ENCODE measurements at places on chromosomes 6 and 20. TPM values are rescaled to one million over a fixed set of nuclear protein-coding genes. Genes with fewer than 3 reads are reported as not detected.

Gene GATA5
- polyA plus RNA-seq = 0.45 TPM

Gene LIN28B
- 3.0 TPM for polyA plus RNA-seq

Gene MYL9
- 37.3 TPM for polyA plus RNA-seq

Gene OR2B6
- polyA plus RNA-seq = 0.18 TPM

Gene YTHDF1
- 33.4 TPM for polyA plus RNA-seq

Gene HAO1
- polyA plus RNA-seq = not detected

DNA sequence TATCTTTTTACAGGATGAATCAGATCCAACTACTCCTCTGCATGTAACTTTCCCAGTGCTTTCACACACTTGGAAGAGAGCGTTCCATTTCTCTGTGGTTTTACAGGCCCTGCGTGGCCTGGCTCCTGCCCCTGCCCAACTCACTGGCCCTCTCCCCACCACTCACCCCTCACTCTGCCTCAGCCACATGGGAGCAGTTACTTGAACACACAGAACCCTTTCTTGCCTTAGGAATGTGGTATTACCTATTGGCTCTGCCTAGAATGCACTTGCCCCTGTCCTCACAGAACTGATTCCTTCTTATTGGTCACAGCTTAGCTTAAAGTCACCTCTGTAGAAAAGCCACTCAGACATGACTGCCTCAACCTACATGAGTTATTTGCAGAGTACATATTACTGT lies 108.4 kb downstream of the CRYBG1 start:
- DNase-seq = no peak

DNA sequence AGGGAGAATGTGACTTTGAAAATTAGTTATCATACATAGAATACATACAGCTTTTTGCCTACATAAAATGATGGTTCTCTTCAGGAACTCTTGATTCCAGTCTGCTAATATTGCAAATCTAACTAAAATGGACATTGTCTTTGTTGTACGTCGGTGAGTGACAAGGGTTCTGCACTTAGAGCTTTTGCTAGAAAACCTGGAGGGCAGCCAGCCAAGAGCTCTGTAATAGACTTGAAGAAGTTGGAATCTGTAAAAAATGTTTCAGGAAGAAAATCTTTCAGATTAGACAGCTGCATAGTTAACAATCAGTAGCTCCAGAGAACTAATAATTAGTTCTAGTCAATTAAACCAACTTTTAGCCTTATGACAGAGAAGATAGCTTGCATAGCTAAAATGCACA lies 138.3 kb downstream of the FLRT3 start:
- DNase-seq = no peak

DNA sequence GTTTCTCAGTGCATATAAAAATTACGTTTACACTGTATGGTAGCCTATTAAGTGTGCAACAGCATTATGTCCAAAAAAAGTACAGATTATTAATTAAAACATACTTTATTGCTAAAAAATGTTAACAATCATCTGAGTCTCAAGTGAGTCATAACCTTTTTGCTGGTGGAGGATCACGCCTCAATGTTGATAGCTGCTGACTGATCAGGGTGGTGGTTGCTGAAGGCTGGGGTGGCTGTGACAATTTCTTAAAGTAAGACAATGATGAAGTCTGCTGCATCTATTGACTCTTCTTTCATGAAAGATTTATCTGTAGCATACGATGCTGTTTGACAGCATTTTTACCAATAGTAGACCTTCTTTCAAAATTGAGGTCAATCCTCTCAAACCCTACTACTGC lies 155.1 kb downstream of the BTBD9 start:
- DNase-seq = no peak

GRCh38 chr6:79673947-79674346 lies 42.8 kb downstream of the SH3BGRL2 start:
- no peak for DNase-seq

DNA sequence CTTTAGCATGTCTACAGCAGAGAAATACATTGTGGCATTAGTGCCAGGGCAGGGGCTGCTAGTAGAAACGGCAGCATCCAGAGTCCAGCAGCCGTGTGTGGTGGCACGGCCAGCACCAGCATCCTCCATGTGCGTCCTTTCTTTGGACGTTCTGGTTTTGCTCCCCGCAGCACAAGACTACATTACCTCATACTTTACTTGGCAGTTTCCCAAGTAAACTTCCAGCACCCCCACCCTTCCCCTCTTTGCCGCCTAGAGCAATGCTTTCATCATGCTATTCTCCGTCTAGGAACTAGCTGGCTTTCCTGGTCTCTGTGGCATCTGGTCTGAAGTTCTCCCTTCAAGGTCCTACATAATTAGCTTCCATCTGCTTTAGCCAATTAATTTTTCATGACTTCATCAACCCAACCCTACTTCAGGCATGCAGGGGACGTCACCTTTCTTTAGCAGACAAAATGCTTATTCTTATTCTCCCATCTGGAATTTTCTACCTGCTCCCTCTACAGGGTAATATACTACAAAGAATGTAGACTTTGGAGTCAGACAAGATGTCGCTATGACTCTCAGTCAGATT lies 67.6 kb downstream of the BLOC1S5 start:
- DNase-seq = no peak

DNA sequence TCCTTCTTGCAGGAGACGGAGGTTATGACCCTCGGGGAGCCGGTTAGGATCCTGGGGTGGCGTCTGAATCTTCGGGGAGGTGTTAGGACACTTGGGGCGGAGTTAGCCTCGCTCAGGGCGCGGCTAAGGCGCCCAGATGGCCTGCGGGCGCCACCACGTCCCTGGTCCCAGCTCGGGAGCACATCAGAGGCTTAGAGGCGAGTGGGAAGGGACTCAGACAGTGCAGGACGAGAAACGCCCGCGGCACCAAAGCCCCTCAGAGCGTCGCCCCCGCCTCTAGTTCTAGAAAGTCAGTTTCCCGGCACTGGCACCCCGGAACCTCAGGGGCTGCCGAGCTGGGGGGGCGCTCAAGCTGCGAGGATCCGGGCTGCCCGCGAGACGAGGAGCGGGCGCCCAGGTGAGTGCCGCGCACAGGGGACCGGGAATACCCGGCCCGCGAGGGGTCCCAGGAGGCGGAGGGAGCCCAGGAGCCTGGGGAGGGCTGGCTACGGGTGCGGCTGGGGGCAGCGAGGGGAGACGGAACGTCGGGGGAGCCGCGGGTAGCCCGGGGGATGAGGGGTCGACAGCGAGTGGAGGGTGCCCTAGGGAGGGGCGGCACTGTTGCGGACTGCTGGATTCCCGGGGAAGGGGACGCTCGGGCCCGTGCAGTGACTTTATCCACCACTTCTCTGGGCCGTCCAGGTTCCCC lies at the start of gene HCK:
TSS of gene HCK (plus strand) at position 153 of the 688 bp plus-strand sequence.
- DNase-seq = no peak

DNA sequence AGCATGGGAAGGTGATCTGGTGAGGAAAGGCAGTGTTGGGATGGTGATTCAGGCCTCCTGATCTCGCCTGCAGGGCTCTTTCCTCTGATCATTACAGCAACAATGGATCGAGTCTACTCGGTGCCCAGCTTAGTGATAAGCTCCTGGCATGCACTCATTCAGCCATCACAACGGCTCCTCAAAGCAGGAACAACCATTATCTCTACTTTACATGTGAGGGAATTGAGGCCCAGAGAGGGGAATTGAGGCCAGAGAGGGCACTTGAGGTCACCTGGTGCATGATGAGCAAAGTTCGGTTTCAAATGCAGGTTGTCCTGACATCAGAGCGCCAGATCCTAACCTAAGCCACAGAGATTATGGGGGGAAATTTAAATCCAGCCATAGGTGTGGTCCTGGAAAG lies 42.0 kb upstream of the BPIFA2 start:
- no peak for DNase-seq

GRCh38 chr6:151993364-151993763 lies 185.9 kb downstream of the ESR1 start:
- DNase-seq = no peak

- DNase-seq = no peak
Measured at GRCh38 chr6:76418560-76419223, 346.2 kb upstream of the IMPG1 start.

DNA sequence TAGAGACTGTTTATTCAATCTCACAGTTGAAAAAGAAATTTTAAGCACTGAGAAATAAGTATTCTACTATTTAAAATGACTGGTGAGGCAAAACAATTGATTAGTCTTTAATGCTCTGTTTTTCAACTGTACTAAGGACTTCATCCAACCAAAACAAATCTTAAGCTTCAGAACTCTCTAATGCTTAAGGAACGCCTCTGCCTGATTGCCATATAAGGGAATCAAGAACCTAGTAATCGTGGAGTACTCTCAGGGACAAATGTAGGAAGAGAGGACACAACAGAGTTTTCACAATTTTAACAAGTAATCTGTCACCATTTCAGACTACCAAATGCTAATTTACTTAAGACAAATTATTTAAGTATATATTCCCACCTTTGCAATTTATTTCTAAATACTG lies 16.1 kb downstream of the FBXO30 start:
- no peak for DNase-seq

GRCh38 chr20:60104993-60105803 lies 147.0 kb downstream of the CDH26 start:
- no peak for DNase-seq

DNA sequence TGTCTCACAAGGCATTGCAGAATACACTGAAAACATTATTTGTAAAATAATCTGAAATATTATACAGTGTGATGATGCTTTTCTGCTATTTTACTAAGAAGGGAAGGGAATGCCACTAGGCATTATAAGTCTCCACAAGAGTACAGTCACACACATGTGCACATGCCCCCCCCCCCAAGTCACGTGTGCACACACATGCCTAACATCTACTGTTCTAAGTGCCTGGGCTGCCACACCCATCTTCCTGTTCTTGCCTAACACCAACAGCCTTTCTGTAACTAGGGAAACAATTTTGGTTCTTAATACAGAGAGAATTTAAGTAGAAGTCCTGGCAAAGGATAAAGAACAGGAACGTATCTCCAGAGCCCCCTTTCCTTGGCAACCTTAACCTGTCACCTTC lies 58.2 kb upstream of the BCLAF1 start:
- DNase-seq = no peak

DNA sequence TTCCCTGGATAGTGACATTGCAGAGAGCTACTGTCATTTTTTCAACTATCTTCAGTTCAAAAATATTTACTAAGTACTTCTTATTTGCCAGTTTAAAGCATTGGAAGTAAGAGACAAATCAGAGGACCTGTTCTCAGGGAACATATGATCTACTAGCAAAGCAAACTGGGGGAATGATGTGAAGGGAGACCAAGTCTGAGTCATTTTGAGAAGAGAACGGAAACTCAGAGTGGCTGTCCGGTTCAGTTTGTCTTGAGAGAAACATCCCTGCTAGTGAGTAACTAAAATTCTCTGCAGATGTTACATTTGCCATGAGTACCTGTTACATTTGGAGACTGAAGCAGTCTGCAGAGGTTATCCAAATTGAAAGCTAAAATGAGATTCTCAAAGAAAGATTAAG lies 118.3 kb downstream of the KCNQ5 start:
- no peak for DNase-seq

GRCh38 chr20:62120990-62121775 lies 1.1 kb upstream of the LSM14B start:
- peak; percentile 65 for DNase-seq

GRCh38 chr20:44526129-44526528 lies 4.3 kb upstream of the SERINC3 start:
- no peak for DNase-seq

DNA sequence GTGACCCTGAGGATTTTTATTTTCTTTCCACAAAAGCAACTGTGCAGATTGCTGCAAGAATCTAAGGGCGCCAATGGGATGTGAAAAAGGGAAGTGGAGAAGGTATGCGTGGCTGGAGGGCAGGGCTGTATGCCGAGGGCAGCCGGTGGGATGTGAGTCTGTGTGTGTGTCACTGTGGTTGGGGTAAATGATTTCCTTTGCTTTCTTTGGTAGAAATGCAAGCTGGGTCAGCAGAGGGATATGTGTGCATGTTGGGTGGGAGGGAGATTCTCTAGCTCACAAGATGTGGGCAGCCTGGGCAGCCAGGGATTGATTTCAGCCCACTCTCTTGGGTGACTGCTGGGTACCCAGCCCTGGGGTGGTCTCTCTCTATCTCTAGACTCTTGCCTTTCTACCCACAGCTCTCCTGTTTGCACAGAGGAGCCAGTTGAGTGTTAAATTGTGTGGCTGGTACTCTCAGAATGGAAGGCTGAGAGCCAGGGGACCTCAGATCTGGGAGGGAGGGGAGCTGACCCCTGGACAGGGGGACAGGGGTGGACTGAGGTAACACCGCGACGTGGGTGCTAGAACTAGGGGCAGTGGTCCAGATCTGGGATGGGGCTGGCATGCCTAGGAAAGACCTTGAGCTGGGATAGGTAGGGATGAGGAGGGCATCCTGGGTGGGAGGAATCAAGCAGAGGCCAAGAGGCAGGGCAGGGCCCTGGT lies 136.8 kb upstream of the RNF24 start:
- no peak for DNase-seq

DNA sequence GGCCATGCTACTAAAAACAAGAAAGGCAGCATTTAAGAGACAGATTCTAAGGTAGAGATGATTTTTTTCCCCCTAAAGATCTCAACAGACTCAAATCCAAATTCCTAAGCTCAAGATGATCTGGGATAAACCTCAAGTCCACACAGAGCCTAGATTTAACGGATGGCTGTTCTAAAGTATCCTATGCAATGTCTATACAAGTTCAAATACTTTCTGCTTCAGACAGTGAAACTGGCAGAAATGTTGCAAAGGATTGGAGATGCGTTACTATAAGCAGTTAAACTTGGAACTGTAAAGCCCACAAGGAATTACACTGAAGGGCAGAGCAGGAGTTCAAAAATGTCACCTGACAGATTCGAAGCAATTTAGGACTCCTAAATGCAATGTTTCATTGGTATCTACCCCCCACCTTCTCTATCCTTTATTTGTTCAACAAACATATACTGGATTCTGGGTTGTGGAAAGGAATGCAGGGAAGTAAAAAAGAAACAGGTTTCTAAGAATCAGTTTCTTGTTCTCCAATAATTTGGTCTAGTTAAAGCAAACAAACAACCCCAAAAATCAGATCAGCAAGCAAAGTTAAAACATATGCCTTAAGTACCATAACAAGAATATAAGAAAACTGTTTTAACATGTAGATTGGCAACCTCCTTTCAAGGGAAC lies 1.6 kb downstream of the DNAAF9 start:
- DNase-seq = no peak

GRCh38 chr6:64100702-64101303 lies 465.2 kb downstream of the PHF3 start:
- no peak for DNase-seq

GRCh38 chr20:22611636-22612035 lies 27.3 kb upstream of the FOXA2 start:
- no peak for DNase-seq

- no peak for DNase-seq
Measured at GRCh38 chr20:7938058-7938457, 2.2 kb downstream of the HAO1 start.

GRCh38 chr20:32626859-32627636 lies 41.9 kb upstream of the NOL4L start:
- DNase-seq = no peak
